RWPE2 (cell line): ENCODE measurements at places on chromosomes 13 and 19.
A peak's percentile ranks its signal among the peaks of the same experiment; 100 is the strongest.

DNA sequence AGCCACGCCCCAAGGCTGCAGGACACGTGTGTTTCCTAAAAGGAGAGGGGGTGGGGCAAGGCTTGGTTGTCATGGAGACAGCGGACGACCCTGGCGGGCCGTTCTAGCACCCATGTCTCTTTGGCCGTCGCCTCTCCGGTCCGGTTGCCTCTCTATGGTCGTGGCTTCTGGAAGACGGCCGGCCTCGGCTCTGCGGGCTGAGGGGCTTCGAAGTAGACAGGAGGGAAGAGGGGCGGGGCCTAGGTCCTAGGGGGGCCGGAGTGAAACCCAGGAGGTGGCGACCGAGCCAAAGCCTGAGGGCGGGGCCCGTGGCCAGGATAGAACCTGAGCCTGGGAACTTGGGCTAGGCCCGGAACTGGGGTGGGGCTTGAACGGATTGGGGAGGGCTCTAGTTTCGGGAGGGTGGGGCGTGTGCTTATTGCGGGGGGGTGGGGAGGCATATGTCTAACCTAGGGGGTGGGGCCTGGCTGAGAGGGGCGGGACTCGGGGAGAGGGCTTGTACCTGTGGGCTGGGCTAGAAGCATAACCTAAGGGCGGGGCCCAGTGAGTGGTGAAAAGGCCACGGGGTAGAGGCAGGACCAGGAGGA lies 750 bp upstream of the SLC27A1 start:
- DNase-seq, result peak; percentile 98

DNA sequence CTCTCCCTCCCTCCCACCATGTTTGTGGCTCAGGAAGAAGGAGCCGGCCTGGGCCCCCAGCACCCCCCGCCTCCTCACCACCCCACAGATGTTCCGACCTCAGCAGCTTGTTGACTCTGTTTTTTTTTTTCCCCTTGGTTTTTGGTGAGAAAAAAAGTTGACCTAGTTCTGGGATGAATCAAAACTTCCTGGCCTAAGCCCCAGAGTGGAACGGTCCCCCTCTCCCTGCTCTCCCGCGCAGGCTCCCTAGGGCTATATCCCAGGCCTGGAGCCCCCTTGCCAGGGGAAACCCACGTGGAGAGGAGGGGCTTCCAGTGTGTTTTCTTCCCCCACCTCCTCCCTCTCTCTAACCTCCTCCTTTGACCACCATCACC lies 4.0 kb downstream of the COL5A3 start:
- DNase-seq, result no peak

DNA sequence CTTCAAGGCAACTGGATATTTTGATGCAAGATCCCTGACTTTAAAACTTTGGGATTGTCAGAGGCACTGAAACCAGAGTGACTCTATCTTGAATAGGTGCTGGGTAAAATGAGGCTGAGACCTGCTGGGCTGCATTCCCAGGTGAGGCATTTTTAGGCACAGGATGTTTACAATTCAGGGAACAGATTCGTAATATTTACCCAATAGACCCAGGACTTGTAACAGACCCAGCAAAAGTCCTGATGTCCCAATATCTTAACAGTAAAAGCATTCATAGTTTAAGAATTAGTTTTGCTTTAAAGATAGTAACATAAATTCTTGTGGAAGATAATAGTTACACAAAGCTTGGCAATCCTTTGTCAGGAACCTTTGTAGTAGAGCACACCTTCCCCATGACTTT lies 166.2 kb downstream of the FGF14 start:
- DNase-seq, result no peak

GRCh38 chr13:112726016-112726767 lies 36.4 kb downstream of the ATP11A start:
- DNase-seq, result peak; percentile 28

- DNase-seq, result no peak
Measured at GRCh38 chr13:91565296-91565695, 166.9 kb downstream of the GPC5 start.

GRCh38 chr13:113076681-113077401 lies 28.8 kb upstream of the F7 start:
- peak; percentile 44 for DNase-seq
